ENCODE measurements at places on chromosomes 2 and 18. TPM values are rescaled to one million over a fixed set of nuclear protein-coding genes. Genes with fewer than 3 reads are reported as not detected.

AMER3 gene
- not detected for total RNA-seq

PELI1 gene
- 17.3 TPM for total RNA-seq

SLC5A7 gene
- not detected for total RNA-seq

RMC1 gene
- 23.3 TPM for total RNA-seq

UGT1A5 gene
- not detected for total RNA-seq

RAD51AP2 gene
- not detected for total RNA-seq

IL1A gene
- total RNA-seq: 1.8 TPM

CIB4 gene
- not detected for total RNA-seq

HRH4 gene
- total RNA-seq: not detected

SCTR gene
- total RNA-seq: not detected

TMEM87B gene
- total RNA-seq: 54.0 TPM

CPO gene
- not detected for total RNA-seq

EIF4E2 gene
- total RNA-seq: 210 TPM

G6PC2 gene
- not detected for total RNA-seq

PASK gene
- 3.4 TPM for total RNA-seq

TEKT4 gene
- total RNA-seq: not detected

SKA1 gene
- 15.0 TPM for total RNA-seq

VAMP8 gene
- 16.8 TPM for total RNA-seq

BIN1 gene
- total RNA-seq: 68.0 TPM

CFC1 gene
- not detected for total RNA-seq

KIF1A gene
- not detected for total RNA-seq

ALK gene
- total RNA-seq: not detected

IDH1 gene
- total RNA-seq: 83.4 TPM

ITM2C gene
- 3.8 TPM for total RNA-seq

HJURP gene
- total RNA-seq: 19.0 TPM

CCDC121 gene
- 1.3 TPM for total RNA-seq

KCNE4 gene
- total RNA-seq: not detected
